ENCODE measurements at places on chromosomes 13 and 19. TPM values are rescaled to one million over a fixed set of nuclear protein-coding genes. Genes with fewer than 3 reads are reported as not detected.

DNA sequence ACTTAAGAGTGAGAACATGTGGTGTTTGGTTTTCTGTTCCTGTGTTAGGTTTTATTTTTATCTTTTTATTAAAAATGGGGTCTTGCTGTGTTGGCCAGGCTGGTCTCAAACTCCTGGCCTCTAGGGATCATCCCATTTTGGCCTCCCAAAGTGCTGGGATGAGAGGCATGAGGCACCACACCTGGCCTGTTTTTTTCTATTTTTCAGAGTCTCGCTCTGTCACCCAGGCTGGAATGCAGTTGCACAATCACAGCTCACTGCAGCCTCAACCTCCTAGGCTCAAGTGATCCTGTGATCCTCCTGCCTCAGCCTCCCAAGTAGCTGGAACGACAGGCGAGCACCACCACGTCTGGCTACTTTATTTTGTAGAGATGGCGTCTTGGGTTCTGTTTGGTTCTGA is 7.6 kb downstream of the ZNF574 start:
- DNase-seq = no peak

Gene NUDT19
- 3.2 TPM for total RNA-seq

Gene KLK4
- 0.66 TPM for total RNA-seq

DNA sequence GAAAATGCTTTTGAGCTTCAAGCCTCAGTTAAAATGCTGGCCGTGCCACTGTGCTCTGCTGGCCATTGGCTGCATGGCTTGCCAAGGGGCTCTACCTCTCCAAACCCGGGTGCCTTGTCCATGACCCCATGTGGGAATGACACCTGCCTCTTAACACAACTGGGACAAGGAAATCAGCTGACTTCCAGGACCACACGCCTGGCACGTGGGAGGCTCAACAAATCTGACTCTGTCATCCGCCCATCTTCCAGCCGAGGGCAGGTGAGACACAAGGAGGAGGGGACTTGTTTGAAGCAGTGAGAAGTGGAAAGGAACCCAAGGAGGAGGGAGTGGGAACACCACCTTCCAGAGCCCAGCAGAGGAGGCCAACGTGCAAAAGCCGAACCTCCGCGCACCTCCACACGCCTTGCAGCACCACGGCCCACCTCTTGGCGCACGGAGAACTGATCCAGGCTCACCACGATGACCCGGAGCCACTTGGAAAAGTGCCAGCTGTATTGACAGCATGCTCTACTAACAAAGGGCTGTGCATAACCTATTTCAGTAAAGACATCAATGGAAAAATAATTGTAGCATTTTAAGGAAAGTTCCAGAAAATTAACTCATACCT is 38.3 kb downstream of the COL4A1 start:
- no peak for DNase-seq

DNA sequence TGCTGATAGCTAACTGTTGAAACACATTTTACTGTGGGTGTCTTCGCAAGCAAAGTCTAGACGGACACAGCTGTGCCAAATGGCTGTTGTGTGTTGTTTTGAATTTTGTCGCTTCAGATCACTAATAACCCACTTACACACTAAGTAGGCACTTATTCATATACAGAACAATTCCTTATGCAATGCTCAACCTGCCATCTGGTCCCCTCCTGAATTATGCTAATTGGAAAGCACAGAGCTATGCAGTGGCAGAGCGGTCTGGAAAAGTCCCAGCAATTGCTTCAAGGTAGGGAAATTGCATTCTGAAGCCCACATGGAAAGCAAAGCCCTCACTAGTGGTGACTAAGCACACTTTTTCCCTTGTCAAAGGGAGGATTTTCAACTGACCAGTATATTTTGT is 69.9 kb downstream of the C13orf42 start:
- DNase-seq = no peak

DNA sequence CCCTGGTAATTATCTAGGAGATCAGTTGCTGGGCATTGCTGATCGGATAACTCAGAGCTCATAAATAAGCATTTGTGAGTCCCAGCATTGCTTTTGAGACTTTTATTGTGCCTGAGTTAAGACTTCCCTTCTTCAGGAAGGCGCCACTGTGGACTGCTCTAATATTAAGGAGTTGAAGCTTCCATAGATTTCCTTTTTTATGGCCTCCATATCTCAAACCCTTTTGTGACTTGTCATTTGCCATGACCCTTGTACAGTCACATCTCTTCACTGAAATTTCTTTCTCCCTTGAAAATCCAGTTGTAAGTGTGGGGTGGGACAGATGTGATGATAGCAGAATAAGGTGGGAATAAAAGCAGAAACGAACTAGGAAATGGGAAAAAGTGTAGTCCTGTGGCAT is 6.3 kb downstream of the TM9SF2 start:
- DNase-seq = no peak

GRCh38 chr19:14497228-14497921 is 1.4 kb upstream of the GIPC1 start:
- no peak for DNase-seq
